SK-N-SH treated with all-trans-retinoic acid at 6 μM for 48 hours (cell line): ENCODE measurements at places on chromosomes 6 and 20.

GRCh38 chr6:32954986-32955802 is 2.3 kb upstream of the HLA-DMA start:
- ATAC-seq = peak; percentile 16; the same call in 2 of the 3 replicates

- no peak for ATAC-seq
Observed at GRCh38 chr6:144017166-144018094, 9.4 kb upstream of the PLAGL1 start.

DNA sequence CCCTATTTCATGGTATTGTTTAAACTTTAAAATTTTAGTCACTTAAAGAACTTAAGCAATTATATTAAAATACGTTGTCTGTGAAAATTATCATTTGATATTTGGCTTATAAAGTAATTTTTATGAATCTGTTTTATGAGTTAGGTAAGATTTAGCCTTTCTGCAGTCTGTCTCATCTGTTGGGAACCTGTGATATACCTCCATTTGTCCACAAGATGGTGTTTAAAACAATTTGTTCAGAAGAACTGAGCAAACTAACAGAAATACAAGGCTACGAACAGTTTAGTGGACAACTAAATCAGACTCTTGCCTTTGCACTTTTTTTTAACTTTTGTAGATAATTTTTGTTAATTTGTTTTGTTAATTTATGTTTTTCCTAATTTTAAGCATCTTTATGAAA is 92.4 kb downstream of the COL9A1 start:
- peak; percentile 64 for ATAC-seq

GRCh38 chr6:38459291-38459690 is 180.4 kb downstream of the BTBD9 start:
- ATAC-seq = peak; percentile 42

- ATAC-seq = peak; percentile 42
Observed at GRCh38 chr6:130858498-130859160, 31.4 kb downstream of the SMLR1 start.

DNA sequence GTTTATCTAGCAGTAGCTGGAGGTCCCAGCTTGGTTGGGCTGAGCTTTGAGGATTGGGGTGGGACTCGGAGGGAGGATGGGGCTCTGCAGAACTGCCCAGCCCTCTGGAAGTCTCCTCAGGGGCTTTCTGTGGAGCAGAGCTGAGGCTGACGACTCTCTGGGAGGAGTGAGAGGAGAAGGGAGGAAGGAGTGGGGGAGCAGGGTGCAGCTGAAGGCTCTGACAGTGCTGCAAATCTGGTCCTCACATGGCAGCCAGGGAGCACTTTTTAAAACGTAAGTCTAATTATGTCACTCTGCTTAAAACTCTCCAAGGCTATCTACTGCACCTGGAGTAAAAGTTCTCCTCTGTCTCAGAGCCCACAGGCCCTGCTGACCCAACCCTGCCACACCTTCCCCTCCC is 32.4 kb downstream of the GRM4 start:
- ATAC-seq = no peak

- ATAC-seq = no peak
Observed at GRCh38 chr6:25407431-25407830, 128.3 kb downstream of the CARMIL1 start.

DNA sequence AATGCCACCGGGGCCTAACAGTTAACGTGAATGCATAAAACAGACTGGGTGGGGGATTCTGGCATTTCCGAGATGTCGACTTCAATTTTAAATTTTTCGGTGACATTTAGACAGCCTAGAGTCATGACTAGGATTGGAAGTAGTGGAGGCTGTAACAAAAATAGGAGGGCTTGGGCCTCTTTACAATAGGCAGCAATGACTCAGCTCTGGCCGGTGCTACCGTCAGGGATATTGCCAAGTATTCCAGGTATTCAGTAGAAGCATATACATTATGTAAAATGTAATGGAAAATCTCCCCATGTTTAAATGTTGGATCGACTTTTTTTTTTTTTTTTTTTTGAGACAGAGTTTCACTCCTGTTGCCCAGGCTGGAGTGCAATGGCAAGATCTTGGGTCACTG is 136.2 kb upstream of the STMND1 start:
- peak; percentile 15; the same call in 1 of the 3 replicates for ATAC-seq

GRCh38 chr6:86423571-86423970 is 513.8 kb upstream of the HTR1E start:
- no peak for ATAC-seq

DNA sequence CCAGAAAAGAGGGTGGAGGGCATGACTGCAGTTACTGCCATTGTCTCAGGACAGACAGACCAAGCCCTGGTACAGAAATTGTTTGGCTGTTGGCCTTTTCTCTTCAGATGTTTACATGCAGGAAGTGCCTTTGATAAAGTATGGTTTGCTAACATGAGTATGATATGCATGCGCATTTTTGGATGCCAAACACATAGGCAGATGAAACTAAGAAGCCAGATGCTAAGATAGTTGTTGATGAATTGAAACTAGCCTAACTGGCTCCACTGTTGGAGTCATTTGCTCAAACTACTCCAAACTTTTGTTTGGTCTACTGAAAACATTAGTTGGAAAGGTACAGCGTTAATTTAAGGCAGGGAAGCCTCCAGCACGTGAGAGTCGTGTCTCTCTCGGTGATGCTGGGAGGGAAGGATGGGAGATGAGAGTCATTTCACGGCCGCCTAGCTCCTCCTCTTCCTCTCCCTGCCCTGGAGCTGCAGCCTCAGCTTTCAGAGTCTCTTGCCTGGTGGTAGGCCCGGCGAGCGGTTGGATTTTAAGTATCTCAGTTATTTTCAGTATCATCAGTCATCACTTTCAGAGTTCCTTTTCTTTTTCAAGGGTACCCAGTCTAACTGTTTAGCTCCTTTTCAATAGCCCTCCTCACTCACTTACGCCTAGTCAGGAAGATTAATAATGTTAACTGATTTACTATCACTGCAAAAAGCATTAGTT is 29.7 kb downstream of the RREB1 start:
- no peak for ATAC-seq

- no peak for ATAC-seq
Observed at GRCh38 chr20:58851221-58851968, 693 bp upstream of the GNAS-AS1 start.

DNA sequence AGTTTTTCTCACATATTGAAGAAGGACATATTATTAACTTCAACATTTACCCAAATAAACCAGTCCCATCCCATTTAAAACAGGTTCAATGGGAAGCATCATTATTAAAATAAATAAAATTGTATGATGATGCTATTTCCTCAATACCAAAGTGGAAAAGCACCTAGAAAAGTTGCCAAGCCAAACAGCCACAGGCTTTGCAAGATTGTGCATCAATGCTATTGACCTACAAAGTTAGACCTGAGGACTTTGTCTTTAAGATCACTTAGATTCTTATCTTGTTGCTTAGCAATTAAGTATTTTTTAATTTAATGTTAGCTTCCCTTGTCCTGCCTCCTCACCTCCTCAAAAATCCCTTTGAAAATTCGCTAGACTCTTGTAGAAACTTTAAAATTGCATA is 132.1 kb downstream of the SAMD5 start:
- no peak for ATAC-seq

DNA sequence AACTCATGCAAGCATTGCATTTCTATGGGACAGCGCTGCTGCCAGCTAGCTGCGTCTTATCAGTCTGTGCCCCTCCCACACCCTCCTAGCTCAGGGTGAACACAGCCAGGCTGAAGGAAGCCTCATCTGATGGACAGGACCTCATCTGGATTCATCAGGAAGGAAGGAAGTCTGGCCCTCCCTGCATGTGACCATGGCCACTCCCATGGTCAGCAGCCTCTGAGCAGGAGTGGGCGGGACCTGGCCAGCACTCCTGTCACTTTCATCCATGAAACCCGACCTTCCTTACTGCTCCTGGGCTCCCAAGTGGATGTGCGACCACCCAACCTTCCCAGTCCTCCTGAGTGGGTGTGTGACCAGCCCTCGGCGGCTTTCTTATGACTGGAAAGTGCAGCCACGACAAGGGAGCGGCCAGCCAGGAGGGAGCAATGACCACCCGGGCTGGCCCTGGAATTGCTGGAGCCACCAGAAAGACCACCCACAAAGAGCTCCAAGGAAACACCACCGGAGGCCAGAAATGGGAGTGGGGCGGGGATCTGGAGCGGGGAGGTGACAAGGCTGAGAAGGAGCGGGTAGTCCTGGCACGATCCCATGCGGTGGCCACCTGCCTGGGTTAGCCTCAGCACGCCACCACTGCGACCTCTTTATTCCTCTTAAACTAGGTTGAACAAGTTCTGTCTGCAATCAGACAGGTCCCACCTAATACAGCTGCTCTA is 241.2 kb downstream of the TTLL2 start:
- no peak for ATAC-seq

DNA sequence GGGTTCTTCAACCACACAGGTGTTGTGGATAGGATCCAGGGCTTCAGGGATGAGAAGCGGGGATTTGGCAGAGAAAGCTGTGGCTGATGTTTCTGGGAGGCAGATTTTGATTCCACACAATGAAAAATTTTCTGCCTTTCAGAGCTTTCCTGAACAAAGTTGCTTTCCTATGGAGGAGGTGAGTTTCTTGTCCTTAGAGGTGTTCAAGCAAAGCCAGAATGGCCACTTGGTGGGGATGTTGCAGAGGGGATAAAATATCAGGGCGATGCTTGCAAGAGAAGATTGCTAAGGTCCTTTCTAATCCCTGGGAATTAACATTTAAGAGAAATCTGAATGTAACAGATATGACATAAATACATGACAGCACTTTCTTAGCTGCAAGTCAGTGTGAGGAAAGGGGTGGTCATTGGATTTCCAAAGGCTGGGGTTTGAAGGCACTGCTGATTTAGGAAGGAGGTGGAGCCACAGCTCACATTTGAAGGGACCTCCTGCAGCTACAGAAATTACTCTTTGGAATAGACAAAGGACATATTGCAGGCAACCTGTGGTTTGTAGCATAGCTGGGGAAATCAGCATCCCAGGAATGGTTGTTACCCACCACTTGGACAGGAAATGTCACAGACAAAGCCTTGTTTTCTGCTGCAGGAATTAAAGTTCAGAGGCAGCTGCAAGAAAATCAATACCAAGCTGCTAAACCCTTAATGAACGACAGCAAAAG is 271.1 kb upstream of the CHD6 start:
- no peak for ATAC-seq

DNA sequence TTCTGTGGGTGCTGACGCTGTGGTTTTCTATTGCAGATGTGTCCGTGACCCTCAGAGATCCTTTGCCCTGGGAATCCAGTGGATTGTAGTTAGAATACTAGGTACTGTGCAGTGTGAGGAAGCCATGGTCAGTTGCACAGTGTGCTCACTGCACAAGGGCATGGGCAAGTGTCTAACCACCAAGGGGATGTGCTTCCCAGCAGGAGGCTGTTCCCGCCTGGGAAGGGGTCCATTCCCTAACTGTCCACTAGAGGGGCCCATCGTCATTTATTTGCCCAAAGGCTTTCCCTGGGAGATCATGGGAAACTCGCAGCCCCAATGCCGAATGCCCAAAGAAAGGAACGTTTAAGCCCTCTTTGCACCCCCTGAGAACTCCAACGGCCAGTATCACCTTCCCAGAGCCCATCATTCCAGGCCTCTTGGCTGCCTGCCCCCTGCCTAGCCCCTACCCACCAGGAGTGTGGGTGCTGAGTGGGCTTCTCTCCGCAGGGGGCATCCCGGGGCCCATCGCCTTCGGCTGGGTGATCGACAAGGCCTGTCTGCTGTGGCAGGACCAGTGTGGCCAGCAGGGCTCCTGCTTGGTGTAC is 26.2 kb downstream of the SLCO4A1 start:
- ATAC-seq = peak; percentile 94

GRCh38 chr20:51013577-51014330 is 9.2 kb downstream of the KCNG1 start:
- ATAC-seq = no peak

DNA sequence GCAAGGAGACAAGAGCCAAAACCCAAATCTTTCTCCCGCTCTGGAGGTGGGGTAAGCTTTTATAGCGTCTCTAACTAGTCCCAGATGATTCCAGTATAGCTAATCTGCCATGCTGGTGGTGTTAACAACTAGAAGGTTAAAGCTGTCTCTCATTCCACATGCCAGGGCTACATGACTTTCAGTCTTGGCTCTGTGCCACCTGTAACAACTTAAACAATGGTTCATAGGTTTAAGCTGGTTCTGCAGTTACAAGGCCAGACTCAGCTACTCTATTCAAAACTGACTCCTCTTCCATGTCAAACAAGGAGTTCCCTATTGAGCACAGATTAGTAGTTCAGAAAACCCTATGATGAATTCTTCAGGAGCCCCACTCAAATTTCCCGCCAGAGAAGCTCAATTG is 128.9 kb downstream of the ELOVL4 start:
- no peak for ATAC-seq

- no peak for ATAC-seq
Observed at GRCh38 chr6:25617997-25618396, 34.0 kb upstream of the SCGN start.

GRCh38 chr6:8831366-8832152 is 396.2 kb upstream of the SLC35B3 start:
- no peak for ATAC-seq

- ATAC-seq = no peak
Observed at GRCh38 chr6:15376900-15377487, 131.1 kb downstream of the JARID2 start.

- no peak for ATAC-seq
Observed at GRCh38 chr20:62472138-62472940, 3.5 kb downstream of the GATA5 start.

DNA sequence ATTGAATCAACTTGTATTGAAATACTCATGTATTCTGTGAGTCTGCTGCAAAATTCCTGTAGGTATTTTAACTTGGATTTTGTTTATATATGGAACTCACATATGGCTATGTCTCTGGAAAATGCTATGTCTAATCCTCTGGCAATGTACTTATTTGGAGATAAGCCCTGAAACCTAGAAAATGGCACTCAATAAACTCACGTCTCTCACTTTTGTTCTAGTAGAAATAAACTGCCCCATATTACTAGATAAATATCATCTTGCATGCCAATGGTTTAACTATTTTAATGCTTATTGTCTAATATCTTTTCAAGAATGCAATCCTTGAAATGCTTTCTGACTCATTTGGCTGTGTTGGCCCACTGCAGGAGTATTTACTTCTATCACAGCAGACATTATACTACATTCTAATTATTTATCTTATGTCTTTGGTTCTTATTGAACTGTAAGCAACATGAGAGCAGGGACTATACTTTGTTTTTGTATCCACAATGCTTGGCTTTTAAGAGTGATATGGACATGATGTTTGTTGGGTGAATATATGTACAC is 292.2 kb upstream of the RSPO3 start:
- no peak for ATAC-seq
